ENCODE measurements at places on chromosomes 5 and 9.

- DNase-seq = no peak
Observed at GRCh38 chr9:76246680-76247079, 147.5 kb downstream of the RFK start.

DNA sequence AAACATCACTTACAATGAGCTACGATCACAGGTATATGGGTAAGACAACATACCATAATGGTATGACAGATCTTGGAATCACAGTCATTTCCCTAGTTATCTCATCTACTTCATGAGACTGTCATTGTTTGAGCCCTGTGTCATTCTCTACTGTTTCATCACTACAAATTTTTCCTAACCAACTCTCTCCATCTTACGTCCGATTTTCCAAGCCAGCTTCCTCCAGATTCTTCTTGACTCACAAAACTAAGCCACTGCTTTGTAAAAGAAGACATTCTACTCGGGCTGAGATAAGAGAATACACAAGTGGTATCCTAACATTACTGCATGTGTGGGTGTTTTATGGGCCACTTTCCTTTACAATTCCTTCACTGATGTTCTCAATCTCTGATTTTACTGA is 49.6 kb downstream of the SERINC5 start:
- DNase-seq = no peak

DNA sequence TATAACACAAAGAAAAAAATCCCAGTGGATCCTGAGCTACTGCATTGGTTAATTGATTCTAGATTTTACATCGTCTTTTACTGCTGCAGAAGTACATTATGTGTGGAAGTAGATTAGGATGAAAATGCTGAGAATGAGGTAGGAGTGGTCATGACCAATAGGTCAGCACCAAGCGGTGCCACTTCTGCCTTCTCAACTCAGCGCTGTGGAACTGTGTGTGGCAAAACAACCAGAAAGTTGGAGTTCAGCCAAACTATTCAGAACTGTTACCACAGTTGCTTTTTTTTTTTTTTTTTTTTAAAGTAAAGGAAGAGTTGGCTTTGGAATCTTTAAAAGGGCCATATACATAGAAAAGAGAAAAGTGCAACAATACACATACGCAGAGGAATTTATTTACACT is 24.2 kb downstream of the POU5F2 start:
- no peak for DNase-seq

- DNase-seq = no peak
Observed at GRCh38 chr9:77980622-77981021, 51.0 kb downstream of the GNAQ start.

- DNase-seq = no peak
Observed at GRCh38 chr5:122154910-122155309, 25.6 kb downstream of the ZNF474 start.
